Caco-2 (cell line): ENCODE measurements at places on chromosomes 5 and 9.

- peak; percentile 12 for DNase-seq
Observed at GRCh38 chr9:132020272-132020671, 59.4 kb downstream of the MED27 start.

- DNase-seq: no peak
Observed at GRCh38 chr5:16082053-16082452, 97.5 kb downstream of the MARCHF11 start.

GRCh38 chr9:95081998-95082397 is 235.5 kb downstream of the FANCC start:
- no peak for DNase-seq

DNA sequence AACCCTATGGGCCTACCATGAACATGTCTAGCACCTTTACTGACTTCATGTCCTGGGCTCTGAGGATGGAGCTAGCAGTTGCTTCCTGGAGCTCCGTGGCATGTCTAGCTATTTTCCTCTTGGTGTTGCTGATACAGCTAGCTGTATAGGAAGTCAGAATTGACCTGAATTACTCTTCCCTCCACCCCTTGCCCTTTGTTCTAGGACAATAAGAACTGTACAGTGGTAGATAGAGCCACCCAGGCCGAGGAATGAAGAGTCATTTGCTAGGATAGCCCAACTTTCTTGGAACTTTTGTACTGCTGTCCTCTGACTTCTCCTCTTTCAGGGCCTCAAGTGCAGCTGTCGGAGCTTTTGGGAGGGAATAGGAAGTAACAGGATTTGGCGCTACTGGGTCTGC is 109.9 kb upstream of the RUSC2 start:
- DNase-seq: no peak

DNA sequence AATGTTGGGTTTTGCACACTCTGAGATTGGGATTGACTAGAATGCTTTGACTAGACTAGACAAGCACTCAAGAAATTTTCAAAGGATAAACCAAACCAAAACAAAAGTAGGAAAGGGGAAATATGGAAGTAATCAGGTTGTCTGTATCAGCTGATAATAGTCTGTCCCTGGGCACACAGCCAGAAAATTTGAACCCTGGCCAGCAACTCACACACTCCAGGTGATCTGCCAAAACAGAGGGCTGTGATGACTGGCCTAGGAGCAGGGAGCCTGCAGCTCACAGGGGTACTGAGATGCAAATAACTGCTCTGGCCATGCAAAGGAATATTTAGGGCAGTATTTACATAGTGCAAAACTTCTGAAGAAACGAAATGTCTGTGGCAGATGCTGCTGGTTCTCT is 112.3 kb upstream of the SMIM23 start:
- DNase-seq: no peak

- DNase-seq: no peak
Observed at GRCh38 chr5:177997319-177997670, 1.3 kb upstream of the PROP1 start.

GRCh38 chr5:124262470-124262869 is 484.0 kb downstream of the ZNF608 start:
- DNase-seq: no peak

DNA sequence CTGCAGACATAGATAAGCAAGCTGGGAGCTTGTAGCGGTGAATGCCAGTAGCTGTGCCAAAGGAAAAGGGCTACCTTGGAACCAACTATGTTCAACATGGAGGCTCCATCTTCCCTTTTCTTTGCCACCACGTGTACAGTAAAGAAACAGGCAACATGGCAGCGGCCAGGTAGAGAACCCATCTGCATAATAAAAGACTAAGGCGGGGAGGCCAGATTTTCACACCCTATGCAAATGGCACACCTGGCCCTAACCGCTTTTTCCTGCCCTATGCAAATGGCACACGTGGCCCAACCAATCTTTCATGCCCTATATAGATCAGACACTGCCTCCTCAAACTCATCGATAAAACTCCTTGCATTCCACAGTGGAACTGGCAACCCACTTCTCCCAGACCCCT is 477.5 kb upstream of the EDIL3 start:
- DNase-seq: no peak

DNA sequence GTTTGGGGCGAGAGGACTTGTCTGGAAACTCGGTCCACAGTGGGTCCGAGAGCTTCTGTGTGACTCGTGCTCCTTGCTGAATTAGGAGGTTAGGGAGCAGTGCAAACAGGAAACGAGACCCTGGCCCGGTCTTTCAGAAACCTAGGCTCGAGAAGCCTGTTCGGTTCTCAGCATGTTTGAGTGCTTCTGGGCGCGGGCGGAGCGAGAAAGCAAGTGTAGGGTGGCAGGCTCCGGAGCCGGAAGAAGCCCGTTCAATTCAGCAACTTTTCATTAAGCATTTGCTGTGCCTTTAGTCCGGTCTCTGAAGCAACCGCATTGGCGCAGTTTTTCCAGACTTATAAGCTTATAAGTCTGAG is 547 bp downstream of the CLTA start:
- DNase-seq: no peak

DNA sequence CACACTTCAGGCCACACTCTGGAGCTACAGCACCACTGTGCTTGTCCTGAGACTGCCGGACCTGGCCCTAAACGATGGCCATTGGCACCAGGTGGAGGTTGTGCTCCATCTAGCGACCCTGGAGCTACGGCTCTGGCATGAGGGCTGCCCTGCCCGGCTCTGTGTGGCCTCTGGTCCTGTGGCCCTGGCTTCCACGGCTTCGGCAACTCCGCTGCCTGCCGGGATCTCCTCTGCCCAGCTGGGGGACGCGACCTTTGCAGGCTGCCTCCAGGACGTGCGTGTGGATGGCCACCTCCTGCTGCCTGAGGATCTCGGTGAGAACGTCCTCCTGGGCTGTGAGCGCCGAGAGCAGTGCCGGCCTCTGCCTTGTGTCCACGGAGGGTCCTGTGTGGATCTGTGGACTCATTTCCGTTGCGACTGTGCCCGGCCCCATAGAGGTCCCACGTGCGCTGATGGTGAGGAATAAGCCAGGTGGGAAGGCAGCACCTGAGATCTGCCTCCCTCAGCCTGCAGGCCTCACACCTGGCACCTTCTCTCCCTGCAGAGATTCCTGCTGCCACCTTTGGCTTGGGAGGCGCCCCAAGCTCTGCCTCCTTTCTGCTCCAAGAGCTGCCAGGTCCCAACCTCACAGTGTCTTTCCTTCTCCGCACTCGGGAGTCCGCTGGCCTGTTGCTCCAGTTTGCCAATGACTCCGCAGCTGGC is 14.7 kb downstream of the CRB2 start:
- DNase-seq: no peak

DNA sequence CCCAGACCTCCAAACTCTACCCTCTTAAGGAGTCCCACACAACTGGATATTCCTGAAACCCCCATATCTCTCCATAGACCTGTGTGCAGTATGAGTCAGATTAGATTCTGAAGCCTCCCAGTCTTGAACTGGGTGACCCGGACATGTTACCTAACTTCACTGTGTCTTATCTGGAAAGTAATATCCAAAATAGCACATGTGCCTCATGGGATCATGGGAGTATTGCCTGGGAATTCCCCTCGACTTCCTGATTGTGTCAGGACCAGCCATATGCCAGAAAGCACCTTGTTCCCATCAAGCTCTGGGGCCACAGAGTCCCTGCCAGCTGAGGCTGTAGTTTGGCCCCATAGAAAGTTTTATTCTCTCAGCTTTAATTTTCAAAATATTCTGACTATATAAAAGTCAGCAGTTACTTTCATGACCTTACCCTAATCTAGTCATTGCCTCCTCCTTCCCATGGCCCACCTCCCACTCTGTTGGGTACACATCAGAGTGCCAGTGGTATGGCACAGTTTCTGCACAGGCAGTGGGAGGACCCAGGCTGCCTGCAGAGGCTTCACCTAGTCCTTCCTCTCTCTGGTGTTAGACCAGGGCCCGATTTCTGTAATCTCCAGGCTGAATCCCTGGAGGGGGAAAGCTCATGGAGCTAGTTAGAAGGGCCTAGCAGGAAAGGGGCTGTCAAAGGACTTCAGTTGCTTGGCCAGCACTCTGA is 19.5 kb upstream of the B4GALT1 start:
- DNase-seq: no peak

- DNase-seq: no peak
Observed at GRCh38 chr5:95895251-95895650, 66.4 kb downstream of the ELL2 start.
